ENCODE measurements at places on chromosomes 16 and 17.

GRCh38 chr17:57623620-57624019, 121.5 kb downstream of the CCDC182 start:
- no peak for DNase-seq

DNA sequence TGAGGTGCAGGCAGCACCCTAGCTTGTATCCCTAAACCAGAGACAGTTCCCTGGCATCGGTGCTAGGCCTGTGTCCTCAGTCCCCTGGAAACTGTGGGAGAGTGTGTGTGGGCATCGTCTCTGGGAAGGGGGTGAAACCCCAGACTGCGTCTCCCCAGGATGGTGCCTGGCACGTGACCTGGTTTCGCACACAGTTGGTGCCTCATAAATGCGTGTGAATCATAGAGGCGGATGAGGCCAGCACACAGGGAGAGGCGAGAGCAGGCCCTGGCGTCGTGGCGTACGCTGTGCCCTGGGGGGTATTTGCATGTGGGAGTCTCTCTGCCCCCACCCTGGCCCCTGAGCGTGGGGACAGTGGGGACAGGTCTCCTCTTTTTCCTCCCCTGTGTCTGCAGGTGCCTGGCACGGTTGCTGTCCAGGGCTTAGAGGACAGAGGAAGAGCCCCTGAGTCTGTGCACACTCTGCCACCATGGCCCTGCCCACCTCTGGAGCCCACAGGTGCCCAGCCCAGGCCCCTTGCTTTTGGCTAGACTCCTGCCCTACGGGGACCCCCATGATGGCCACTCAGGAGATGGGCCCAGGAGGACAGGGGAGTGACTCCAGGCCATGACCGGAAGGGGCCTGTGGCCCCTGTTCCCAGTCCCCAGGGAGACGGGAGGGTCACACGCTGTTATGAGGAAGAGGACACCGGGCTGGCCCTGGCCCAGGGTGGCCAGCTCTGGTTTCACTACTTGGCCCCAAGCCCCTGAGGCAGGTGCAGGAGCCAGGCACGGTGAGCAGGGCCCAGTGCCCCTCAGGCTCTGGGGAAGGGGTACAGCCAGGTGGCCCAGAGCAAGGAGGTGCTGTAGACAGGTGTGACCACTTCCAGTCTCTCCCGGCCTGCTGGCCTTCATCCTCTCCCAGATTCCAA, 1.3 kb upstream of the FSCN2 start:
- no peak for DNase-seq

DNA sequence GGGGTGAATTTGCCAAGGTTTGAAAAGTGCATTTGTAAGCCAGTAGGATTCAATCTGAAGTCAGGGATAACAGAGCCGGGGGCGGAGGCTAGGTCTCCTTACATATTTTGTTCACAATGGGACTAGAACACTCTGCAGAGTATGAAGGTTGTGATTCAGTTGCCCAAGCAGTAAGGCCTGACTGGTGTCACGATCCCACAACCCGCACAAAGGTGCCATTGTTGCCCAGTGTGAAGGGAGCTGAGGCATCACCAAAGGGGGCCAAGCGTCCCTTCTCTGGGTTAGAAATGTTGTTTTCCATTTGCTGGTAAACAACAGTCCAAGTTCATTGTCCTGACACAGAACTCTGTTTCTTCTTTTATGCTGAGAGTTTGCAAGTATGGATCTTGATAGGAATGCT, 471.8 kb downstream of the MAF start:
- no peak for DNase-seq

DNA sequence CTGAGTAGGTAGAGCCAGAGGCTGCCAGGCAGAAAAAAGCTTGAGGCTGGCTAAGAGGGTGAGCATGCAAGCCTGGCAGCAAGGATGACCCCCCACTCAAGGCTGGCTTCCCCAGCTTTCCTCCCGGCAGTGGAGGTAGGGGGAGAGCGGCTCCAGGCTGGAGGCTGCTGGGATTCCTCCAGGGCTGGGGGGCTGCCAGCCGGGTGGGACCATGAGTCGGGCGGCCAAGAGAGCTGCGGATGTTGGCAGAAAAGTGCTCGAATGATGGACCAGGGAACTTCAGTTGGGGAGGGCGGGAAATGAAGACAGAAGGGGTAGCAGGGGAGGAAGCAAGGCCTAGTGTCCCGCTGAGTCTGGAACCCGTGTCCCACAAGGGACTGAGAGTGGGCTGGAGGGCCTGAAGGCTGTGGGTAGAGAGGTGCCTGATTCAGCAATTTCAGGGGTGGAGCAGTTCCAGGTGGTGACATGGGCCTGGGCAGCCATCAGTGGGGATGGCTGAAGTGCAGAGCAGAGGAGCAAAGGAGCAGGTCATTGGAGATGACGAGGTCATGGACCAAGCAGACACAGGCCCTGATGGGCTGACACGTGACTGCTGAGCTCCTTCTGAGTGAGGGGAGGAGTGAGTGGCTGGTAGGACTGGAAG, 20.3 kb downstream of the HSD11B2 start:
- DNase-seq, result no peak

GRCh38 chr17:3506054-3506453, 30.3 kb downstream of the ASPA start:
- DNase-seq, result no peak

- DNase-seq, result no peak
These were observed 1128.6 kb downstream of the CDH8 start for GRCh38 chr16:60907645-60908044.

DNA sequence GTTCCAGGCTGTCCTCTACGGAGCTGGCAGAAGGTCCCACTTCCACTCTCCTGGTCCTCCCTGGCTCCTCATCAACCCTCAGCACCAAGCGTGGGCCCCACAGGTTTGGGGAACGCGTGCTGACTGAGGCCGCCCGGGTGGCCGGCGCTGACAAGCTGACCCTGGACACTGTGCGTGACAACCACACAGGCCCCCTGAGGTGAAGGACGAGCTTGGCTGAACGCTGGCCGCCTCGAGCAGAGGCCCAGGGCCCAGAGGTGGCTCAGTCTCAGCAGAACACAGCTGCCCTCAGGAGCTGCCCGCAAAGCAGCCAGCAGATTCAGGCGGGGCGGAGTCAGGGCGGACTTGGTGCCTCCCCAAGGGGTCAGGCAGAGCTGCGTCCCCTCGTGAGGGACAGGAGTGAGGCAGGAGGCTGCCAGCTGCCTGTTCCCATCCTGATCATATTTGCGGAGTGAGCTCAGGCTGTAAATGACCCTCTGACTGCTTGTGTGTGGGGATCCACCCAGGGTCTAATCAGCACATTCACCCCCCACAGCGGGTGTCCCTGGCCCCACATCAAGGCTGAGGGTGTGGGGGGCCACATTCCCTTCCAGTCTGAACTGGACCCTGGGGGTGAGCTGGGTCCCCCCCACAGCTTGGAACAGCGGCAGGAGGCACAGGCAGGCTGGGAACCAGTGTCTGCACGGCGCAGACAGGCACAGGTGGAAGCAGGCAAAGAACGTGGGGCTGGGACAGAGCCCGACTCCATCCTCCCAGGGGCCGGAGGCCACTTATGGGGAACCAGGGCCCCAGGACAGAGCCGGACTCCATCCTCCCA, 105.1 kb upstream of the METRNL start:
- no peak for DNase-seq

DNA sequence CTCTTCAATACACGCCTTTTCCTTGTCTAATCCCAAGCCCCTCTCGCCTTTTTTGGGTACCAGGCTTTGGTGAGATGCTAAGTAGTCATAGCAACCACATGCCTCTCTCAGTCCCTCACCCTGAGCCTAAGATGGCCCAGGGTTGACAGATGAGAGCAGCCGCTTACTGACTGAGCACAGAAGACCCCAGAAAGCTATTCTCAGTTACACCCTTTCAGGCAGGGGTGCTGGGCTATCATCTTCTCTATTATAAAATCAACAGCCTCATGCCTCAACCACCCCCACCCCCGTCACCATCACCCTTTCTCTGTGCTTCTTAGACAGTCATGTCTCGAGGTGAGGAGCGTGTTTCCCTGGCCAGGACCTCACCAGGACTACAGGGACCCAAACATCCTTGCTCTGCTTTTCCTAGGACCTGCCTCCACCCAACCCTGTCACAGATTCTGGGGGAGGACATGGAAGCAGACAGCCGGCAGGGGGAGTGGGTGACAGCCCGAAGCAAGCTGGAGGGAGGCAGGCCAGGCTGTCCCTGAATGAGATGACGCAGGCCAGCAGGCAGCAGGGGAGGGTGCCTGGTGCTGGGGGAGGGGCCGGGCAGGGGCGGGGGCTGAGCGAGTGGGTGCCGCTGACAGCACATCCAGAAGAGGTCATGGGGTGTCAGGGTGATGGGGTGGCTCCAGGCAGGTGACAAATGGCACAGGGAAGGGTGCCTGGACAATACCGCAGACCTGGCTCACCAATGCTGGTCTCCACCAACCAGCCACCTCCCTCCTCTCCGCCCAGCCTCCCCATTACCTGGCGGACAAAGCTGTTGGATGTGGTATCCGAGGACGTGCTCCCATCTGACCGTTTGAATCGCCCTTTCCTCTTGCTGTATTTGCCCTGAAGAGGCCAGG, 3.1 kb downstream of the CACNB1 start:
- DNase-seq, result no peak

- DNase-seq, result peak; percentile 96
These were observed 112.7 kb downstream of the BRIP1 start for GRCh38 chr17:61750656-61751055.

GRCh38 chr17:45751466-45751865, 32.7 kb upstream of the CRHR1 start:
- no peak for DNase-seq

DNA sequence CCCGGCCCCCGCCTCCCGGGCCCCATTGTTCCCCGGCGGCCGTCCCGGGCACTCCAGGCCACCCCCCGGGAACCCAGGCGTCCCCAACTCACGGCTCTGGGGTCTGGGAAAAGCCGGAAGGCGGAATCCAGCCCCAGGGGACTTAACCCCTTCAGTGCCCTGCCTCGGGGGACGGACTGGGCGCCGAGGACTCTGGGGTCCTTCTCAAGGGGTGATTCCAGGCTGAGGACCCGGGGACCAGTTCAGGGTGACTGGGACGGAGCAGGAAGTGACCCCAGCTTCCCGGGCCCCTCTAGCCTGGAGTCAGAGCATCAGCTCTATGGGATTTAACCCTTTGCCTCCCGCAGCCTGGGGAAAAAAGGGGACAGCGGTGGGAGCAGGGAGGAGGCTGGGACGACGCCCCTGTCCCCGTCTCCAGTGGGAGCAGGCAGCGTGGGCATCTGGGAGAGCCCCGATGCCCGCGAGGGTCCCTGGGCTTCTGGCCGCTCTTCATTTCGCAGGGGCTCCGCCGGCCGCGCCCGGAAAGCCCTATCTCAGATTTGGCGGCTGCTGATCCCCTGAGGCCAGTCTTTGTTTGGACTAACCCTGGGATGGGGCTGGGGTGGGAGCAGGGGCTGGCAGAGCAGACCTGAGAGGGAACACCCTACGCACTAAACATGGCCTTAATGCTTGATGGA, at the start of gene ZNF629:
ZNF629 (minus strand) TSS at position 270 of the 677 bp plus-strand sequence. CDS start 2,723 bp downstream, outside the sequence.
- DNase-seq, result peak; percentile 45

- peak; percentile 73 for DNase-seq
These were observed 12.1 kb upstream of the SCN4A start for GRCh38 chr17:63984651-63985386.
